ENCODE measurements at places on chromosomes 12 and 14.

GRCh38 chr12:131832321-131833231 is 4.4 kb downstream of the MMP17 start:
- no peak for DNase-seq

DNA sequence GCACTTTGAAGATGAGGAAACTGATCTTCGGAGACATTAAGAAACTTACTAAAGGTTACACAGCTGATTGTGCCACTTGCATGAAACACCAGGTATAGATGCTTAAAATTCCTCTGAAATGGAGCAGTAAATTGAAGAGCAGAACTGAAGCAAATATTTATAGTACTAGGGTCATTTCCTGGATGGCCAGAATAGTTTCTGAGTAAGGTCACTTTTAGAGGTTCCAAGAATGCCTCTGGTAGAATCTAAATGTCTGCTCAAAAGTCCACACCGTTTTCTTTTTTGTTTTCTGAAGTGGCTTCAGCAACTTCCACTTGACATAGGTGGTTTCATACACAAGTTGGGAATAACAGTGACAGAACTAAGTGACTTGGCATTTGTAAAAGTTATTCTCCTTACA is 19.4 kb downstream of the TPH2 start:
- DNase-seq = no peak

GRCh38 chr14:23319746-23320583 is 1.3 kb upstream of the PABPN1 start:
- no peak for DNase-seq

DNA sequence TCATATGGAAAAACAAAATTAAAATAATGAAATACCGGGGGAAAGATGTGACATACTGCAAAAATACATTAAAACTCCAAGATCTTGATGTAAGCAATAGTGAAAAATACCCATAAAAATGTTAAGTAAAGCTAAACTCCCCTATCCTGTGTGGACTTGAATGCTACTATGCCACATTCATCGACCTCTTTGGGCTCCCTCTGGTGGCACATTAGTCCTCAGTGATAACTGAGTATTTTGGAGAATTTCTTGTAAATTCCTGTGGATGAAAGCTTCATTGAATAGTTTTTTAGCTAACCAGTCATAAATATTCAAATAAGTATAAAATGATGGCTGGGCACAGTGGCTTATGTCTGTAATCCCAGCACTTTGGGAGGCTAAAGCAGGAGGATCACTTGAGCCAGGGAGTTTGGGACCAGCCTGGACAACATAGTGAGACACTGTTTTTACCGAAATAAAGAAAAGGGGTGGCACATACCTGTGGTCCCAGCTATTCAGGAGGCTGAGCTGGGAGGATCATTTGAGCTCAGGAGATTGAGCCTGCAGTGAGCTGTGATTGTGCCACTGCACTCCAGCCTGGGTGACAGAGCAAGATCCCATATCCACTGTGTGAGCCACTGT is 42.4 kb upstream of the SGPP1 start:
- DNase-seq = no peak

GRCh38 chr12:4051596-4051995 is 178.4 kb upstream of the PARP11 start:
- no peak for DNase-seq
